SK-MEL-5 (cell line): ENCODE measurements at places on chromosomes 12 and 14. TPM values are rescaled to one million over a fixed set of nuclear protein-coding genes. Genes with fewer than 3 reads are reported as not detected.

DNA sequence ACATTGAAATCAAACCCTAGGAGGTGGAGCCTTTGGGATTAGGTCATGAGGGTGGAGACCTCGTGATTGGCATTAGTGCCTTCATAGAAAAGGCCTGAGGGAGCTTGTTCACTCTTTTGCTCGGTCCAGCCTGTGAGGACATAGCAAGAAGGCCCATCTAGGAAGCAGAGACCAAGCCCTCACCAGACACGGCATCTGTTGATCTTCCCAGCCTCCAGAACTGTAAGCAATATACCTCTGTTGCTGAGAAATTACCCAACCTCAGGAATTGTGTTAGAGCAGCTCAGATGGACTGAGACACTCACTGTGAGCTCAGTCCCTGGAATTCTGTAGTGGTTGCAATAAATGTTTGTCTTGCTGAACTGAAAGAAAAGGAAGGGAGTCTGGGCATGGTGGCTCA lies 116.2 kb upstream of the MAP1LC3B2 start:
- DNase-seq, result peak; percentile 26

GRCh38 chr12:78385541-78385940 lies 479.0 kb upstream of the SYT1 start:
- no peak for DNase-seq

DNA sequence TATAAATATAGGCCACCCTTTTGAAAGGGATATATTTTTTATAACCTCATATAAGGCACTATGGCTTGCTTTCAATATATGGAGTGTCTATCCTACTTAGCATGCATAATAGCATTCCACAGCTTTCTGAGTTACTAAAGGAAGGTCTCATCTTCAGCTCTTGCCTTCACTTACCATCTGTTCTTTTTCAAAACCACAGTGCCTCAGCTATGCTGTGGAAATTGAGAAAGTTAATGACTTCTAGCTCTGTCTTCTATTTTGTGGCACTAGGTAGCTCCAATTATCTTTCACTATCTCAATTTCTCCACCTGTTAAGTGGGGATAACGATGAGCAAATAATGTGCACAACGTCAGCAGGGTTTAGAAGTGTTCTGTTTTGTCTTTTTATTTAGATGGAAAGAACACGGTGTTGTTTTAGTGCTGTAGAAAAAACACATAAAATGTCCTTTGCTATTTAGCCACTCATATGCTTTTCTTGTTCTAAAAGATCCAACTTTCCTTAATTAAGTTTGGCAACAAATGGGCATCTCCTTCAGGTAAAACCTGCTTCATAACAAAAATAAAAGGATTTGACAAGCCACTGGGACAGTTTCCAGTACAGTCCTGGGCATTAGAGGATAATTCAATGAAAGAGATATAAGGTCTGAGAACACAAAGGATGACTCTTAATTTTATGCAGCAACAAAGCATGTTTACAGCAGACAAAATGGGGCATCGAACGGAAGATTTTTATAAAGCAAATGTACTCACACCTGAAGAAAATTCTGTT lies 462.0 kb upstream of the SYT1 start:
- DNase-seq, result no peak

GRCh38 chr12:58886474-58886873 lies 33.8 kb downstream of the LRIG3 start:
- DNase-seq, result no peak

DNA sequence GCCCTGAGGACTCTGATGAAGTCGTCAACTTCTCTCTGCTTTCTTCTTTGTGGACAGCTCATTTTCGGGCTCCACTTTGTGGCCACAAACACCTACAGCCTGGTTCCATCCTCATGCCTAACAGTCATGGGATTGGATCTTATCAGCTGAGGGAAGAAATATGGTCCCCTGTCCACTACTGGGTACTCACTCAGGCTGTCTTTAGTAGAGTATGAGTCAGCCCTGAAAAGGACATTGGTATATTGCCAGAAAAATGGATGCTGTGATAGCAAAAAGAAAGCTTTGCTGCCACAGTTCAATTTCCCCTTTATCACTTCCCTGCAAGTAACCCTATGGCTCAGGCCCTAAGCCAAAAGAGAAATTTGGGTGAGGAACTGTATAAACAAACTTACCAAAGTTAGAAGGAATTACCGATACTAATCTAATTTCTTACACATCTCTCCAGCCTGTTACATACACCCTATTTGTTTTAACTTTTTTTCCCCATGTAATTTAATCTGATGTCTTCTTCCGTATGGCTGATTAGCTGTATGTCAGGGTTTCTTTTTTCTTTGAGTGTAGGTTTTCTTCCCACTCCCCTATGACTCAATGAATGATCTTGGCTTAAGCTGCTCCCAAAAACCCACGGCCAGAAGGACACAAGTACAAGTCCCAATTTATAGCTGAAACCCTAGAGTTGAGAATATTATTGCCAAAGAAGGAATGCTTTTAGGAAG lies 29.1 kb downstream of the MTHFD1 start:
- no peak for DNase-seq

DNA sequence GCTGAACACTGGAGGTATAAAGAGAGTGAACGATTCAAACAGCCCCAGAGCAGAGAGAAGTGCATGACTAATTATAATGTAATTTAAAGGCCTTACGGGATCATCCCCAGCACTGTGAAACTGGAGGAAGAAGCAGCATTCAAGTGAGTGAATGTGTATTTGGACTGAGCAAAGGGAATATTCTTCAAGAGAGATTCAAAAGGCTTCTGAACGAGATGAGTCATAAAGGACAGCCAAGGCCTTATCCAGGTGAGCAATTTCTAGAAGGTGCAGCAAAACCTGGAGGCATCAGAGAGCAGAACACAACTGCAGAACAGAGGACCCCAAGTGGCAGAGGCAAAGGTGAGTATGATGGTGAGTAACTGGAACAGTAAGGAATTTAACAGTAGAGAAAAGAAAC lies 127.2 kb downstream of the BCAT1 start:
- DNase-seq, result no peak

- no peak for DNase-seq
These were observed 134.4 kb upstream of the CCND2 start for GRCh38 chr12:4139191-4139590.

DNA sequence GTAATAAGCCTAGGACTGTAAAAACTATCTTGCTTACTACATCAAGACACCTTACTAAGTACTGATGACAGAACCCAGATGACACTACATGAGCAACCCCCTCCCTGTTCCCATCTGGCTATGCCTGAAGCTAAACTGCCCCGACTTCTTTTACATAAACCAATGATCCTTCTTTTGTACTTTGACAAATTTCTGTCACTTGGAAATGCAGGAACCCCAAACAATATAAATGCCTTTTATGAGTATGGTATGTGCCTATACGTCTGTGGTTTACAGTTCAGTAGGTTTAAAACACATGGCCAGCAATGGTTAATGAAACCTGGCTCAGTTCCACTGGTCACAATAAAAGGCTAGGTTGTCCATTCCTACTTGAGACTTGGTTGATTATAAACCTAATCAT lies 6.1 kb downstream of the SYCP3 start:
- no peak for DNase-seq

DNA sequence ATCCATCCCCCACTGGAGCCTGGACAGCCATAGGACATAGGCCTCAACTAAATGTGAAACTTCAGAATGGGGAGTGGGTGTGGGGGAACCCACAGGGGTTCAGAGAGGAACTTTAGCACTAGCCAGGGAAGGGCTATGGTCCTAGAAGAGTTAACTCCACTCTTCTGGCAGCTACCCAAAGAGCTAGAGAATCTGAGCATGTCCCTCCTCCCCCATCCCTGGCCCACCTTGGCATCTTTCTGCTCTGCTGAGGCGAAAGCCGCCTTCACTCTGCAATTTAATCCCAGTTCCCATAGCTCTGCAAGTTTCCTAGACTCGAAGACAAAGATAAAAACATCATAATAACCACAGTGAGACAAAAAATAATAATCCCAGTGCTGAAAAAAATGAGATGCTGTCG lies 214.7 kb upstream of the RTL1 start:
- no peak for DNase-seq

- peak; percentile 30 for DNase-seq
These were observed 81.5 kb downstream of the AEBP2 start for GRCh38 chr12:19520646-19521415.

DNA sequence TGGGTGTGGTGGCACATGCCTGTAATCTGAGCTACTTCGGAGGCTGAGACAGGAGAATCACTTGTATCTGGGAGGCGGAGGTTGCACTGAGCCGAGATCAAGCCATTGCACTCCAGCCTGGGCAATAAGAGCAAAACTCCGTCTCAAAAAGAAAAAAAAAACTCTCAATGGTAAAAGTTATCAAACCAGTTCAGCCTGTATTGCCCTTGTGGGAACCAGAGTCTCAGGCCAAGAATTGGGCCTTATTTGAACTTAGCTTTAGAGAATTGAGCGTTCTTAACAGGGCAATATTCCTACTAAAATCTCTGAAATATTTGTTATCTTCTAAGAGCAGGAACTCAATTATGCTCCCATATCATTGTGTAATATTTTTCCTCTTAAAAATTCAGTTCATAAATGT lies 7.7 kb upstream of the MDM2 start:
- no peak for DNase-seq

GRCh38 chr12:57755454-57756372 lies 810 bp downstream of the MARCHF9 start:
- no peak for DNase-seq

DNA sequence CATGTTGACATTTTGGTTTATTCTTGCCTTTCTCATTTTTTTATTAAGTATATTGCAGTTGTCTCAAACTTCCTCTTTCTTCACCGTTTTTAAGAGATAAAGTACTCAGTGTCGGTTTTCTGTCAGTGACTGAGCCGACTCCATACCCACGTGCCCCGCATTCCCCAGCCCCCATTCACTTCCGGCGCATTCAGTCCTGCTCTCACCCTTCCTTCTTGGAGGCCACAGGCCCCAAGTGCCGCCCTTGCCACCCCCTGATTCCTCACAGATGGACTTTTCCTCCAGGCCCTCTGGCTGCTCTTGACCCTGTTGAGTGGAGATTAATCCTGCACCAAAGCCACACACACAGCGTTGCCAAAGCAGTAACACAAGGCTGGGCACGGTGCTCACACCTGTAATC lies 19.1 kb upstream of the DNAH10 start:
- DNase-seq, result no peak

DNA sequence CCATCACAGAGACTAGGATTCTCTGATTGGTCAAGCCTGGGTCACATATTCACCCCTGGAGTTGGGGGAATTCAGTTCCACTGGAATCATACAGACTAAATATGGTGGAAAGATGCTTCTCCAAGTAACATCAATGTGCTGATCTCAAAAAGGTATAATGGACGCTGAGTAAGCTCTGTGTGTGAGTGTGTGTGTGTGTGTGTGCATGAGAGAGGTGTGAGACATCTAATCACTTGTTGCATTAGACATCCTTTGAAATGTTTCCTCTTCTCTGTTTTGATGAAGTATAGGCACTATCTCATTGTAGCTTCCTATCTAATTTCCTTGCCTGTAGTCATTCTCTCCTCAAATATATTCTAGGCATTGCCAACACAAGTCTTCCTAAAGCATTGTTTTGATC lies 5.0 kb upstream of the RAB3IP start:
- DNase-seq, result no peak

- DNase-seq, result no peak
These were observed 202.0 kb upstream of the AMIGO2 start for GRCh38 chr12:47281667-47282171.

DNA sequence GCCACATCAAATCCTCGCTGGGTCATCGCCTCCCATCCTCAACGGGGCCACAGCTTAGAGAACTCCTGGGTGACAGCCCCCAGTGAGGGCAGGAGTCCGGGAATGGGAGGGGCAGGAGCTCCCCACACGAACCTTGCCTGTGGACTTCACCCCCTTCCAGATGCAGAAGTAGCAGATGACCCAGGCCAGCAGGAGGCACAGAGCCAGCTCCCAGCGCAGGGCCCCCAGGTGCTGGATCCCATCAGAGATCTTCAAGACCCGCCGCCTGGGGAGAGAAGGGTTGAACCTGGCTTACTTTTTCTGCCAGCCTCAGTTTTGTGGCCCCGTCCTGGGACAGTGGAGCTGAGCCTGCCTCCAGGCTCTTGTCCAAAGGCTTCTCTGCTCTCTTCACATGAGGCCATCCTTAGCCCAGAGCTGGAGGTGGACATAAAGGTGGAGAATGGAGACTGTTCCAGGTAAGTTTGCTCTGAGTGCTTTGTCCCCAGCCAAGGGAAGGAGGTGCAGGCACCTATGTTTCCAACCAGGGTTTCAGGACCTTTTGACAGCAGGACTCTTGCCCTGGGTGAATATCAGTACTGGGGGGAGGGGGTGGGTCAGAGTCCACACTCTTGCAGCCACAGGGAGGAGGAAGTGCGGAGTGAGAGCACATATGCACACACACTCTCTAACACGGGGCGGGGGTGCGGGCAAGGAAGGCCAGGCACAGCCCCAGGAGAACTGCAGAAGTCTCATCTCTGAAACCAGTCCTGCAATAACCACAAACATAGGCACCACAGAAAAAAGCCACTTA lies 23.3 kb upstream of the SLC6A12 start:
- DNase-seq, result no peak

- DNase-seq, result no peak
These were observed 226.7 kb downstream of the NPAS3 start for GRCh38 chr14:33165144-33165925.

GRCh38 chr14:57687416-57687815 lies 178.5 kb downstream of the SLC35F4 start:
- no peak for DNase-seq

DNA sequence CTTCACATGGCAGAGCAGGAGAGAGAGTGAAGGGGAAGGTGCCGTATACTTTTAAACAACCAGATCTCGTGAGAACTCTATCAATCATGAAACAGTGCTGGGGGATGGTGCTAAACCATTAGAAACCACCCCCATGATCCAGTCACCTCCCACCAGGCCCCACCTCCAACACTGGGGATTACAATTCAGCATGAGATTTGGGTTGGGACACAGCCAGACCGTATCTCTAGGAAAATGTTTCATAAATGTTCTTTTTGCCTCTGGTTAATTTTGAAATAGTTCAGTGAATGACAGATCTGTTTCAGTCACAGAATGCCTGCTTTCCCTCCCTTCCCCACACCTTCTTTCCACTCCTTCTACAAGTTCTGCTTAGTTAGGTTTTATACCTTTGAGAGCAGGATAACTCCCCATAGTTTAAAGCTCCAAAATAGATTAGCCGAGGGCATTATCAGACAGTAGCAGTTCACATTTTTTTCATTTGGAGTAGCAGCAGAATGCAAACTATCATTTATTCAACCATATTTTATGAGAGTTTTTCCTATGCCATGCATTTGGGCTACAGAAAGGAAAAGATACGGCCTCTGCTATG lies 27.1 kb downstream of the PELI2 start:
- no peak for DNase-seq

DNA sequence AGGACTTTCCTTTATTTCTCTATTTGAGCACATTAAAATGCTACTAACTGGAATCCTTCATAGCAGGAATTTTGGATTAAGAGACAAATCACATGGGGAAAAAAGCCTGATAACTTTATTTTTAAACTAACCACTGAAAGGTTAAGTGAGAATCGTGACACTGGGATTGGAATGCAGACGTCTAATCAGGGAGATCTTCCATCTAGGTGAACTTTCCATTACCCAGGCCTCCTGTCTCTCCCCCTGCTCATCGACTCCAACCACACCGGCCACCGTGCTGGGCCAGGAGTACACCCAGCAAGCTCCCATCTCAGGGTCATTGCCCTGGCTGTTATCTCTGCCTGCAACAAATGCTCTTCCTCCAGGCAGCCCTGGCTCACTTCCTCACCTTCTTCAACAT lies 19.0 kb downstream of the PTGER2 start:
- no peak for DNase-seq

- DNase-seq, result no peak
These were observed 41.5 kb upstream of the LRTM2 start for GRCh38 chr12:1778911-1779310.

Gene TMEM119
- total RNA-seq, result not detected in 2 replicates

Gene FOXM1
- 21.8 and 28.8 TPM in 2 replicates for total RNA-seq

Gene COX6A1
- 1,050 and 1,113 TPM in 2 replicates for total RNA-seq

Gene SLC15A4
- 45.1 and 47.7 TPM in 2 replicates for total RNA-seq

Gene C12orf42
- 0.63 TPM in 1 of 2 replicates, not detected in the other for total RNA-seq
